ENCODE measurements at places on chromosomes 4 and X.

- no peak for DNase-seq
Observed at GRCh38 chrX:39922488-39922887, 175.3 kb downstream of the BCOR start.

DNA sequence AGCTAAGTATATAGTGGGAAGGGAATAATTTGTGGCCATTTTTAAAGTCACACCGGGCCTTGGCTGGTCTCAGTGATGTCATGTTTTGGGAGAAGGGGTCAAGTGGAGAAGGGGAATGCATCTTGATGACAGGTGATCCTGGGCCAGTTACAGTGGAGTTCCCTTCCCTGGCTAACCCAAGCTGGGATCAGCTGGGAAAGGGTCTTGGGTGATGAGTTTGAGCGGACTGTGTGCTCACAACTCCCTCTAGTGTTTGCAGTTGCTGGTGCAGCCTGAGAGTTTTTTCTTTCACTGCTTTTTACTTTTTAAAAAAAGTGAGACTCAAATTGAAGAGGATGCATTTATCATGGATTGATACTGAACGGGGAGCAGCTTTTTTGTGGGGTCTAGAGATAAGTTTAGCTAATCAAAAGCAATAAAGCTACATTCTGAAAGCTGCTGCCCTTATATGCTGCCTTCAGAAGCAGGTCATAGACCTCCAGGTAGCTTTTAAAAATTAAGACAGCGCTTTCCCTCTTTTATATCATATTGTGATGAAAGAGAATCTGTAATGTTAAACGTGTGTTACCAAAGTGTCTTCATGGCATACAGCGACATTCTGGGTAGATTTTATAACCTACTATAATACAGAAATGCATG, 164.7 kb downstream of the DCLK2 start:
- peak; percentile 28 for DNase-seq

DNA sequence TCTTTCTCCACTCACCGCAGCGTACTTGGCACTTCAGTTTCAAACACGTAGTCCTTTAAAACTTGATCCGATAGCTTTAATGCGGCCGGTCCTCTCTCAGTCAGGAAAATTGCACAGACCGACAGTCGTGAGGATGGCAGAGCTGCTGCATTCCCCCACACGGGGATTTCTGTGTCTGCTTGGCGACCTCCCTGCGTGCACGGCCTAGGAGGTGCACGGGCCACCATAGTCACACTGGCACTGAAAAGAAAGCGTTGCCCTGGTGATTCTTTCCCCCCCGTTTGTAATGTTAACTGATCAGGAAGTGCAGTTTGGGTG, 10.3 kb downstream of the AKAP17A start:
- no peak for DNase-seq

GRCh38 chrX:13952581-13952980, 77.1 kb downstream of the GEMIN8 start:
- no peak for DNase-seq

- DNase-seq = no peak
Observed at GRCh38 chr4:88535090-88535755, 11.6 kb upstream of the PYURF start.

GRCh38 chr4:37827030-37827685, 672 bp downstream of the PGM2 start:
- DNase-seq = no peak

GRCh38 chr4:8370106-8370787, 70.3 kb downstream of the ACOX3 start:
- DNase-seq = no peak

GRCh38 chr4:122728856-122729255, 3.6 kb upstream of the BBS12 start:
- no peak for DNase-seq

DNA sequence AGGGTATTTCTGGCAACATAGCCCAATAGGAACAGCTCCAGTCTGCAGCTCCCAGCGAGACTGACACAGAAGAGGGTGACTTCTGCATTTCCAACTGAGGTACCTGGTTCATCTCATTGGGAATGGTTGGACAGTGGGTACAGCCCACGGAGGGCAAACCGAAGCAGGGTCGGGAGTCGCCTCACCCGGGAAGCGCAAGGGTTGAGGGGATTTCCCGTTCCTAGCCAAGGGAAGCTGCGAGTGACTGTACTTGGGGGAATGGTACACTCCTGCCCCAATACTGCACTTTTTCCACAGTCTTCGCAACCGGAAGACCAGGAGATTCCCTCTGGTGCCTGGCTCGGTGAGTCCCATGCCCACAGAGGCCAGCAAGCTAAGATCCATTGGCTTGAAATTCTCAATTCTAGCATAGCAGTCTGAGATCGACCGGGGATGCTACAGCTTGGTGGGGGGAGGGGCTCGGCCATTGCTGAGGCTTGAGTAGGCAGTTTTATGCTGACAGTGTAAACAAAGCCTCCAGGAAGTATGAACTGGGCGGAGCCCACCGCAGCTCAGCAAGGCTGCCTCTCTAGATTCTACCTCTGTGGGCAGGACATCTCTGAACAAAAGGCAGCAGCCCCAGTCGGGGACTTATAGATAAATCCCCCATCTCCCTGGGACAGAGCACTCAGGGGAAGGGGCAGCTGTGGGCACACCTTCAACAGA, 14.0 kb upstream of the ADAD1 start:
- no peak for DNase-seq

DNA sequence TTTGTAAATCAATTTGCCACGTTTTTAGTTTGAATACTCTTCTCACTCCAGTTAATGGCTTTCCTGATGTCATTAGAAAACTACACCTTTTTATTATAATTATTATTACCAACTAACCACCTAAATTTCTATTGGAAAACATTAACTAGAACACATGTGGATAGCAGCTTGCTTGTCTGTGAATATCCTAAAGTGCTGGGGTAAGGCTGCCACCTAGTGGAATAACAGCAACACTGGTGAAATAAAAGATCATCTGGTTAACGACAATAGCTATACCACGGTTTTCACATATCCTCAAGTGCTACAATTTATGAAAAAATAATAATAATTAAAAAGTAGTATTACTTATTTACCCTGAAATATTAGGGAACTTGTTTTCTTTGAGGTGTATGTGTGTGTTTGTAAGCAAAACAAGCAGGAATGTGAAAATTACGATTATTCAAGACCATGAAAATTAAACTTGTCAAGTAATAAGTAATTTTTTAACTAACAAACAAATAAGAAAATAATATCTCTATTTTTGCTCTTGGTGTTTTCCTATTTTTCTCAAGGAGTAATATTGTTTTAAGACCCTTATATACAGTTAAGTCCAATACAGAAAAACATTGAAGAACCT, 130.1 kb upstream of the TECRL start:
- DNase-seq = peak; percentile 54
